ENCODE measurements at places on chromosomes 5 and 9. TPM values are rescaled to one million over a fixed set of nuclear protein-coding genes. Genes with fewer than 3 reads are reported as not detected.

FAT2 gene
- total RNA-seq = 0.05 TPM

ECPAS gene
- 81.5 TPM for total RNA-seq

COL5A1 gene
- total RNA-seq = 21.6 TPM

PITX1 gene
- 0.83 TPM for total RNA-seq

ZNF454 gene
- total RNA-seq = 1.7 TPM

ADGRV1 gene
- total RNA-seq = 0.19 TPM

PCDHA3 gene
- 0.11 TPM for total RNA-seq

GFI1B gene
- not detected for total RNA-seq

NEUROG1 gene
- total RNA-seq = not detected

ASPN gene
- total RNA-seq = 30.3 TPM

NOXA1 gene
- 3.3 TPM for total RNA-seq

CCDC69 gene
- 116 TPM for total RNA-seq

HMGCR gene
- total RNA-seq = 12.6 TPM

FGD3 gene
- total RNA-seq = 2.6 TPM

MOB3B gene
- 0.51 TPM for total RNA-seq

WDR55 gene
- total RNA-seq = 12.0 TPM

THBS4 gene
- total RNA-seq = 464 TPM

GPR151 gene
- not detected for total RNA-seq

OR13C9 gene
- not detected for total RNA-seq

TRIM52 gene
- total RNA-seq = 9.1 TPM

SV2C gene
- total RNA-seq = 0.67 TPM

LCN10 gene
- total RNA-seq = 3.3 TPM

RLN1 gene
- 0.32 TPM for total RNA-seq

ALDOB gene
- 0.13 TPM for total RNA-seq

FNIP1 gene
- 31.6 TPM for total RNA-seq

ADGRD2 gene
- total RNA-seq = not detected

TMEFF1 gene
- 0.46 TPM for total RNA-seq

KCNIP1 gene
- 0.57 TPM for total RNA-seq

All from cardiac septum (tissue), 1 donor.